ENCODE measurements at places on chromosomes 4 and X.

DNA sequence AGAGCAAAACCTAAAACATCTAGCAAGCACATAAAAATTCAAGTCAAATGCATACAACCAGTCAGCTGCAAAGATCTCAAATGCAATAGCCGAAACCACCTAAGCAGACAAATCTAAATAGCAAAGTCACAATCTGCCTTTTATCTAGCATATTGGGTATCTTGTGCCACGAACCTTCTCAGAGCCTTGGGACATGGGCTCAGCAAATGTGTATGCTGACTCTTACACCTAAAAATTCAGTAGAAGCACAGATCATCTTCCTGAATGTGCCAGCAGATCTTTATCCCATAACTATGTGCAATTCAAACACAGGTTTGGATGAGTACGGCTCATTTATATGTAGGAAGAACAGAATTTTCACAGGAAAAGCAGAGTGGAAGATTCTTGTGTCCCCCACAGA lies 492.1 kb downstream of the INPP4B start:
- no peak for DNase-seq

GRCh38 chrX:109600237-109600651 lies 24.7 kb downstream of the KCNE5 start:
- DNase-seq: peak; percentile 54

DNA sequence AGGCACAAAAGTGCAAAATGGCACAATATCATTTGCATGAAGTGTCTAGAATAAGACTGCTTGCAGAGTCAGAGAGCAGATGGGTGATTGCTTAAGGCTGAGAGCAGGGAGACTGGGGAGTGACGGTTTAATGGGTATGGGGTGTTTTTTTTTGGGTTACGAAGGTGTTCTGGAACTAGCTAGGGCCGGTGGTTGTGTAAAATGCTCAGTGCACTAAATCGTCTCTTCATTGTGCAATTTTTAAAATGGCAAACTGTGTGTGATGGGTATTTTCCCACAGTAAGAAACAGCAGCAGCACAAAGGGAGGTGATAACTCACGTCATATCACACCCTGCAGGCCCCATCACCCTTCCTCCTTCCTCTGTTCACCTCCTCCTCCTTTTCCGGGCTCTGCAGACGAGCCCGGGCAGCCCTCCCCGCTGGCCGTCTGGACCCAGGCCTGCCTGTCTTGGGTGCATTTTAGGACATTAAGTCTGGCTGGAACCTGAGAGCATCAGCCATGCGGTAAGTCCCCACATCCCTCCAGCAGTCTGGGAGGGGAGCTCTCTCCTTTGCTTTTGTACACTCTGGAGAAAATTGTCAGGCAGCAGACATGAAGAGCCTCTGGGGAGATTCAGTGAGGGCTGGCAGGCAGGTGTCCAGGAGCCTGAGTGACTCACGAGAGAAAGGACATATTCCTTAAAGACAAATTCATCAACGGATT lies 42.7 kb downstream of the ASMT start:
- peak; percentile 79 for DNase-seq

DNA sequence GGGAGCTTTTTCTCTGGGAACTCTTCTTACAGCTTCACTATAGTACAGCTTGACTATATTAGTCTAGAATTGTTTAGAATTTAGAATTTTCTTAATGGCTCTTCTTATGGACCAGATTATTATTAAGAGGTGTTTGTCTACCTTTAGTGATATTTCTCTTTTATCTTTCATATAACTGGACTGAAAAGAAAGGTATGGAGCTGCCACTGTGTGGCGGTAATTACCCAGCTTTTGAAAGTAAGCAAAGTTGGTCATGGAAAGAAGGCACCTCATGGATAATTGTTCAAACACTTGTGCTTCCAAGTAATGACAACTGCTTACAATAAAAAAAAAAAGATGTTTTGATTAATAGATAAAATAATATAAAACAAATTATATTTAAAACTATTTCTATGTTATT lies 1112.5 kb downstream of the TECRL start:
- peak; percentile 29 for DNase-seq

DNA sequence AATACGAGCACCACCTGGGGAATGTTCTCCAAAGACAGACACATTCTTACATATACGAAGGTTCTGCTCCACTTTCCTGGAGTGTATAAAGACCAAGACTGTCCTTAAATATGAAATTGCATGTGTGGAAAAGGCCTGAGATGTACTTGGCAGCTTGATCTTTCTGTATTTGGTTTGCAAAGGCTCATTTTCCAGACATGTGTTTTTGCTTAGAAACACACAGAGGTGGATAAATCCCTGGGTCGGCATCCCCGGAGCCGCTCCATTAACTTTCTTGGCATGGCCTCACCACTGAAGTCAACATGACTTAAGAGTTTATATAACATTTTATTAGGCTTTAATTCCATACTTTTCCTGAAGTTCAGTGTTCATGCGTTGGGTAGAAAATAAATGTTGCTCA lies 239.4 kb downstream of the LDB2 start:
- DNase-seq: no peak

- no peak for DNase-seq
These were observed 70.9 kb downstream of the HTT start for GRCh38 chr4:3145234-3145924.

GRCh38 chrX:13046141-13046855 lies 1.9 kb upstream of the FAM9C start:
- no peak for DNase-seq

GRCh38 chr4:32460972-32461371 lies 1740.8 kb downstream of the PCDH7 start:
- no peak for DNase-seq
